ENCODE measurements at places on chromosomes 2 and 18. TPM values are rescaled to one million over a fixed set of nuclear protein-coding genes. Genes with fewer than 3 reads are reported as not detected.

UGT1A6 gene
- 46.5 TPM for total RNA-seq

ADRA2B gene
- total RNA-seq: 2.3 TPM

PIEZO2 gene
- 12.3 TPM for total RNA-seq

DLX1 gene
- not detected for total RNA-seq

OSBPL1A gene
- total RNA-seq: 6.6 TPM

NPHP1 gene
- total RNA-seq: 0.33 TPM

LINC00305 gene
- total RNA-seq: not detected

AKAIN1 gene
- 0.75 TPM for total RNA-seq

USP34 gene
- 82.7 TPM for total RNA-seq

EVX2 gene
- total RNA-seq: not detected

KCNE4 gene
- 0.33 TPM for total RNA-seq

KCNG2 gene
- 0.23 TPM for total RNA-seq

RNASEH1 gene
- total RNA-seq: 10.2 TPM

SNRNP27 gene
- 16.8 TPM for total RNA-seq

CRYGC gene
- total RNA-seq: not detected

DSEL gene
- total RNA-seq: 4.8 TPM

ITGA6 gene
- total RNA-seq: 21.6 TPM

EML6 gene
- total RNA-seq: 3.0 TPM

RBBP8 gene
- 9.8 TPM for total RNA-seq

GIGYF2 gene
- 50.5 TPM for total RNA-seq

IMPA2 gene
- 27.5 TPM for total RNA-seq

CFAP65 gene
- not detected for total RNA-seq

CXCR1 gene
- 1.8 TPM for total RNA-seq

ADCYAP1 gene
- 0.08 TPM for total RNA-seq

CHRNG gene
- total RNA-seq: not detected

RFX8 gene
- 0.09 TPM for total RNA-seq

MYOM1 gene
- 48.4 TPM for total RNA-seq

LRRTM4 gene
- 0.09 TPM for total RNA-seq

SIX2 gene
- total RNA-seq: not detected

LIMS3 gene
- total RNA-seq: 0.75 TPM

VIT gene
- total RNA-seq: 0.09 TPM

LBX2 gene
- 2.7 TPM for total RNA-seq

CABYR gene
- 0.19 TPM for total RNA-seq

PTPRN gene
- 2.2 TPM for total RNA-seq

All from liver (tissue), 10 donors.